ENCODE measurements at places on chromosomes 4 and X. TPM values are rescaled to one million over a fixed set of nuclear protein-coding genes. Genes with fewer than 3 reads are reported as not detected.

TXK gene
- total RNA-seq = 2.0 TPM

SPANXN4 gene
- total RNA-seq = not detected

UCHL1 gene
- total RNA-seq = 1,473 TPM

DNA sequence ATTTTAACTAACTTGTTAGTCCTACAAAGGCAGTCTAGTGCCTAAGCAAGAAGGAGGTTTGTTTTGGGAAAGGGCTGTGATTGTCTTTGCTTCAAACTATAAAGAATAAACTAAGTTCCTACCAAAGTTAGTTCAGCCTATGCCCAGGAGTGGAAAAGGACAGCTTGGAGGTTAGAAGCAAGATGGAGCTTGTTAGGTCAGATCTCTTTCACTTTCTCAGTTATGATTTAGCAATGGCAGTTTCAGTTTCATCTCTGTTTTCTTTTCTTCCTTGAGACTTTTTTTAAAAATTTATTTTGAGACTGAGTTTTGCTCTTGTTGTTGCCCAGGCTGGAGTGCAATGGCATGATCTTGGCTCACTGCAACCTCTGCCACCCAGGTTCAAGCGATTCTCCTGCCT is 82.9 kb upstream of the NLGN4X start:
- no peak for DNase-seq

DNA sequence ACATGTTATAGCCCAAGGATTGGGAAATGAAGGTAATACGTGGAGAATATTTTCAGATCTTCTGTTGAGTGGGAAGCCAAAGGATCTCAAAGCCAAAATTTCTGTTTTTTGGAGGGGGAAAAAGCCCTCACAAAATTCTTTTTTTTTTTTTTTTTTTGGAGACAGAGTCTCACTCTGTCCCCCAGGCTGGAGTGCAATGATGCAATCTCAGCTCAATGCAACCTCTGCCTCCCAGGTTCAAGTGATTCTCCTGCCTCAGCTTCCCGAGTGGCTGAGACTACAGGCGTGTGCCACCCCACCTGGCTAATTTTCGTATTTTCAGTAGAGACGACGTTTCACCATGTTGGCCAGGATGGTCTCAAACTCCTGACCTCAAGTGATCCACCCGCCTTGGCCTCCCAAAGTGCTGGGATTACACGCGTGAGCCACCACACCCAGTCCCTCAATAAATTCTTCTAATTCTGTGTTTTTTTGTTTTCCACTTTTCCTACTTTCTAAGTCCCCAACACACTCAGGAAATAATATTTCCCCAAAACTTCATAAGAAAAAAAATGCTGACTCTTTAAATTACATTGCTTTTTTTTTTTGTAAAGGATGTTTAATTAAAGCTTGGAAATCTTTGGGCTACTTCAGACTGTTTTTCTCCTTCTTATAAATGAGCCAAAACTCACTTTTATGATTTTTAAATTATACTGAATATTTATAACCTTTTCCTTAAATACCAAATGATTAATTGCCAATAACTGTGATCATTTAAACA is 51.6 kb downstream of the RPS3A start:
- no peak for DNase-seq

Measured in epithelial cell of proximal tubule (primary cell).